IMR-90 (cell line): ENCODE measurements at places on chromosomes 2 and 18. TPM values are rescaled to one million over a fixed set of nuclear protein-coding genes. Genes with fewer than 3 reads are reported as not detected.

- H3K4me1 ChIP-seq, result peaks cover 2% of the 10 kb centered on the region; the same call in 1 of the 2 replicates
- H3K4me3 ChIP-seq, result no peak overlapping the region
- peaks cover 37% of the 10 kb centered on the region for H3K27me3 ChIP-seq
- H3K27ac ChIP-seq, result no peak overlapping the region
Observed at GRCh38 chr18:13222856-13223281, 4.3 kb downstream of the LDLRAD4 start.

Gene DOK1
- total RNA-seq, result 12.2 and 15.4 TPM in 2 replicates

- H3K4me1 ChIP-seq, result peaks cover 11% of the 10 kb centered on the region
- H3K36me3 ChIP-seq, result peaks cover 28% of the 10 kb centered on the region
- H3K27me3 ChIP-seq, result no peaks in the 10 kb centered on the region
- no peak overlapping the region for H3K27ac ChIP-seq
Observed at GRCh38 chr2:191009541-191010374, 4.2 kb downstream of the STAT1 start.

DNA sequence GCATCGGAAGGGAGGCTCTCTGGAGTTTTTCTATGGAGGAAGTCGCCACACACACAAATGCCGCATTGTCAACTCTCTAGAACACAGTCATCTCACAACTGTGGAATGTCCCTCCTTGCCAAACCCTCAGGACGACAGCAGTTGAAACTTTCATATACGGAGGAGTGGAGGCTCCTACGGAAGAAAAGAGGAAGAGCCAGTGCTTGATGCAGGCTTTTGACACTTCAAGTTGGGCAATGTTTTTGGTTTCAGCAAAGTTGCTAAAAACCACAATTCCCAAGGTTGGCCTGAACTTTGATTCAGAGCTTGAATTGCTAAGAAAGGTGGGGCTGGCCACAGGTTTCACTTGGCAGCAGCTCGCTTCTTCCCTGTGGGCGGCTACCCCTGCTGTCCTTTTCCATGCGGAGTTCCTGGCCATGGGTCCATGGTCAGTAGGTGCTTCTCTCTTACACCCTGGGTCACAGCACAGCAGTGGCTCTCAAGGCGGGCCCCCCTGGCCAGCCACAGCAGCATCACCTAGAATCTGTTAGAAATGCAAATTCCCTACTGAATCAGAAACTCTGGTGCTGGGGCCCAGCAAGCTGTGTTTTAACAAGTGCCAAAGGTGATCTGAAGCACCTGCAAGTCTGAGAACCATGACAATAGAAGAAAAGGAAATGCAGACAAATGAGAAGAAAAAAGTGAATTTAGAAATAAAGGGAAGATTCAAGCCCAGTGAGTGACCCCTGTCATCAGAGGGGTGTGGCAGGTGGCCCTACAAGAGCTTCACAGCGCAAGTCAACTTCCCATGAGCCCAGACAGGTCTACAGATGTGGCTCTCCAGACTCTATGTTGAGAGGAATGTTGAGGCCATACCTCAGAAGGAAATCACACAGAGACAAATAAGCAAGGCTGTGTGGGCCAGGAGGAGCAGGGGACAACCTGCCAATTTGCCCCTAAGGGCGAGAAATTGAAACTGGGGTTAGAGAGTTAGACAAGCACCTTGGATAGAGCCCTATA lies 856.4 kb downstream of the RNF144A start:
- no peaks in the 10 kb centered on the region for H3K27me3 ChIP-seq
- no peak overlapping the region for H3K27ac ChIP-seq
- H3K4me3 ChIP-seq, result no peak overlapping the region
- no peaks in the 10 kb centered on the region for H3K4me1 ChIP-seq
- DNase-seq, result no peak
- H3K36me3 ChIP-seq, result no peaks in the 10 kb centered on the region

Gene PFN4
- total RNA-seq, result 0.28 and 0.36 TPM in 2 replicates

DNA sequence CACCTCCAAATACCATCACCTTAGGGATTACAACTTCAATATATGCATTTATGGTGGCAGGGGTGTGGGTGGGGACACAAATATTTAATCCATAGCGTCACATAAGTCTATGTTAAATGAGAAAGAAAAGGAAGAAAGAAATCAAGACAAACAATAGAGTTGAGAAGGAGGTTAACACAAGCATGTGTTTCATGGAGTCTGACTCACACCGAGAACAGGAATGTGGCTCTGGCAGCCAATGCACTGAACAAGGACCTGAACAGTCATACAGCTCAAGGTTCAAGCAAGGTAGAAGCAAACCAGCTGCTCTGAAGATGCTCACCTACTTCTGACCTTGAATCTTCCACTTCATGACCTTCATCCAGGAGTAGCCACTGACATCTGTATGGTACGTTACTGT lies 36.2 kb upstream of the LPIN1 start:
- peak; percentile 88 for DNase-seq
- H3K4me3 ChIP-seq, result no peak overlapping the region
- no peaks in the 10 kb centered on the region for H3K27me3 ChIP-seq
- H3K36me3 ChIP-seq, result no peaks in the 10 kb centered on the region
- H3K4me1 ChIP-seq, result peaks cover 5% of the 10 kb centered on the region

Gene CCDC138
- 2.9 and 6.1 TPM in 2 replicates for total RNA-seq

Gene DUSP11
- total RNA-seq, result 25.6 and 28.6 TPM in 2 replicates

Gene ITGB1BP1
- 48.6 and 61.1 TPM in 2 replicates for total RNA-seq

DNA sequence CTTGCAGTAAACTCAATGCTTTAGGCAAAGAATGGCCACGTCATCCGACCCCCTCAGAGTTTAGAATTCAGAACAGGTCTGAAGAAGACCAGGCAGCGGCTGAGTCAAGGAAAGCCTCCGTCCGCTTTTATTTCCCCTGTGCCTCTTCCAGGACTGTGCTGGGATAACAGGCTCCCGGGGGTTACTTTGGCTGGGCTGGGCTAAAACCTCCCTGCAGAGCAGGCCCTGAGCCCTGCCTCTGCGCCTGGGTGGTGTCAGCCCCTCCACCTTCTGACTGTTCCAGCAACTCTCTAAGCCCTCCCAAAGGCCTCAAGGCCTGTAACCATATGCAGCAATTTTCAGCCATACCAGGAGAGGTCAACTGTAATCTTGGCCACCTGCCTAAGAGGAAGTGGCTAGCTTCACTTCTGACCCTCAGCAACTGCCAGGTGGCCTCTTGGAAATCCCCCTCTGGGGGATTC lies 166.5 kb downstream of the RPIA start:
- no peaks in the 10 kb centered on the region for H3K27me3 ChIP-seq
- H3K27ac ChIP-seq, result no peak overlapping the region
- H3K4me1 ChIP-seq, result no peaks in the 10 kb centered on the region
- H3K4me3 ChIP-seq, result no peak overlapping the region
- DNase-seq, result peak; percentile 62

Gene GRP
- not detected in 2 replicates for total RNA-seq

GRCh38 chr2:45884126-45884525 lies 232.7 kb downstream of the PRKCE start:
- H3K4me1 ChIP-seq, result peaks cover 10% of the 10 kb centered on the region
- H3K4me3 ChIP-seq, result no peak overlapping the region
- DNase-seq, result no peak
- no peaks in the 10 kb centered on the region for H3K36me3 ChIP-seq

- H3K36me3 ChIP-seq, result no peaks in the 10 kb centered on the region
- no peak overlapping the region for H3K27ac ChIP-seq
- peaks cover 2% of the 10 kb centered on the region; the same call in 1 of the 2 replicates for H3K27me3 ChIP-seq
- H3K4me3 ChIP-seq, result no peak overlapping the region
Observed at GRCh38 chr2:25994509-25994908, 12.2 kb upstream of the KIF3C start.

Gene SGPP2
- not detected in 2 replicates for total RNA-seq

DNA sequence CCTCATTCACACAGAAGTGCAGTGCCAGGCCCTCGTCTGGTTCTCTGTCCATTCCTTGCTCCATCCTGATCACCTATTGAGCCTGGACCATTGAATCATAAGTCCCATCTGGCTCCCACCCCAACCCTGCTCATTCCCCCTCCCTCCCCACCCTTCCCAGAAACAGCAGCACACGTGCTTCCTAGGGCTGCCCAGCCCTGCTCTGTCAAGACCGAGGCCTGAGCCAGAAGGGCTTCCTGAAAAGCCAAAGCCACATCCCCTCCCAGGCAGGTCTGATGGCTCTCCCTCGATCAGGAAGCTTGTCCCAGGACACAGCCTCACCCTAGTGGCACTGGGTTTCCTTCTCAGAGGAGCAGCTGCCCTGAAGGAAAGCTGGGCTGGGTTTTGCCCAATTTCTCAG lies 79.8 kb upstream of the FZD7 start:
- DNase-seq, result no peak
- no peak overlapping the region for H3K27ac ChIP-seq
- H3K36me3 ChIP-seq, result no peaks in the 10 kb centered on the region
- H3K4me1 ChIP-seq, result peaks cover 6% of the 10 kb centered on the region

Gene GPR155
- total RNA-seq, result 3.4 and 4.4 TPM in 2 replicates

Gene PROKR1
- total RNA-seq, result not detected in 2 replicates
